ENCODE measurements at places on chromosomes 2 and 18.

- no peak for DNase-seq
Measured at GRCh38 chr2:240816584-240817495, 3.2 kb downstream of the KIF1A start.

DNA sequence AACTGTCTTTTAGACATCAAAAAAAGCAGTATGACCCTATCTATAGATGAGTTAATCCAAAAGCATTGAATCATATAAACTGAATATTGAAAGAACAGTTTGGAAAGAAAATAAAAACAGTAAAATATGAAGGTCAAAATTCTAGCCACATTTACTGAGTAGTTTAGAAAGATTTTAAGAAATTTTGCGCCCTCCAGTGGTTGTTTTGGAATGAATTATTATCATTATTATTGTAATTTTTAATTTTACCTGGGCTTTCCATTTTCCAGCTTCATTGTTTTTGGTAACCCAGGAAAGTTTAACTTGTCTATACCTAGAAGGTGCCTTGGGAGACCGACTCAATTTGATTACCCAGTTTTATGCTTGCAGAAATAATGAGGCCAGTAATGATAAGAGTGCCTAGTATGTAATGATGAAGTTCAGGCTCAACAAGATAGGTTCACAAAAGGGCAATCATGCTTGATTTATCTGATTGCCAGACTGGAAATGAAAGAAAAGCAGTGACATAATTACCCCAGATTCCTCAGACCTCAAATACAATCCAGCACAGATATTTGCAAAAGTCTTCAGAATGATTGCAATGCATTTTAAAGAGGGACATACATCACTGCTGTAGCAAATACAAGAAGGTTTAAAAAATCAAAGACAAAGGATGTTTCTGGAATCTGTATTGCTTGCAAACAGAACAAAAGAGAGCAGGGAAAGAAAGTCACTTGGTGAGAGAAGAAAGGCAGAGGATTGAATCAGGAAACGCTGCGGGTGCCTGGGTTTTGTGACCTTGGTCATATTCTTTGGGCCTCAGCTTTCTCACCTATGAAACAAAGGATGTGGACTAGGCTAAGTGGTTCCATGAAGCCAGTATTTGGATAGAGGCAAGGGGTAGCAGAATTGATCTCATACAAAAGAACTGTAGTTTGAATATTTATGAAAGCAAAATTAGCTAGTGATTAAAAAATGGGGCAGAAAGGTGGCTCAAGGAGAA lies 153.8 kb downstream of the MAP2 start:
- DNase-seq = no peak

DNA sequence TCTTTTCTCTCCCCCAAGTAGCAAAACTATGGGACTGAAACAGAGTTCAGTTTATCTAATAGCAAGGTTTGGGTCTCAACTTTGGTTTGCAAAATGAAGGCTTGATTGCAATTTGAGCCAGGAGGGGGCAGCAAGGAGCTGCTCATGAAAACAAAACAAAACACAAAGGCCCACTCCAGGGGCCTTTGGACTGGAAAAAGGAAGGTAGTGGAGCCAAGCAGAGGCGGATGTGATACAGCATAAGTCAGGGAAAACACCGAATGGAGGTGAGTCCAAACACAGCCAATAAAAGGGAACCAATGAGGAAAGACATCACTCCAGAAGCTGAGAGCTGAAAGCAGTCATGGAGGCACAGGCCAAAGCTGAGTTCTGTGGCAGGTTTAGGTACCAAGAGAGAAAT lies 799.7 kb upstream of the ACVR2A start:
- no peak for DNase-seq

- DNase-seq = no peak
Measured at GRCh38 chr18:11004294-11004693, 145.1 kb downstream of the PIEZO2 start.

- no peak for DNase-seq
Measured at GRCh38 chr2:20391951-20392699, 41.5 kb upstream of the PUM2 start.

DNA sequence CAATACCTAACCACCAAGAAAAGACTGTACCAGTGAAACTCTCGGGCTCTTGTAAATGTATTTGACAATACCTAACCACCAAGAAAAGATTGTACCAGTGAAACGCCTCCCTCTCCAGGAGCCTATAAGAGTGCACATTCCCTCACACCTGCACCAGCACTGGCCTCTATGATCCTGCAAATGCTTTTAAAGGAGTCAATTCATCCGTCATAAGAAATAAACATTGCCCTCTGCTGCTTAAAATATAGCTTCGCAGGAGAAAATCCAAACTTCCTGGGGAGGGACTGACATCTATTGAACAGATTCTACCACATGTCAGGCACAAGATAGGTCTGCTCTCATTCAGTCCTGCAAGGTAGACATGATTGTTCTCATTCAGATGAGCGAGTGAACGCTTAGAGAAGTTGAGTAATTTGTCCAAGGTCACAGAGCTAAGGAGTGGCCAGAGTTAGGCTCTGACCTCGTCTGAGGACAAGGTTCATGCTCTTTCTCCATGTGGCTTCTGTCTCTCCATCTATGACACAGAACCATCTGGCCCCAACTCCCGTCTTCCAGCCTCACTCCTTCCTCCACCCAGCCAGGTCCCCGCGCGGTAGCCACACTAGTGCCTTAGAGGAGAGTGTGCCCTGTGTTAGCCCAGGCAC lies 38.7 kb downstream of the MCFD2 start:
- peak; percentile 57 for DNase-seq

GRCh38 chr18:30328839-30329238 lies 713.7 kb downstream of the DSC3 start:
- DNase-seq = no peak

DNA sequence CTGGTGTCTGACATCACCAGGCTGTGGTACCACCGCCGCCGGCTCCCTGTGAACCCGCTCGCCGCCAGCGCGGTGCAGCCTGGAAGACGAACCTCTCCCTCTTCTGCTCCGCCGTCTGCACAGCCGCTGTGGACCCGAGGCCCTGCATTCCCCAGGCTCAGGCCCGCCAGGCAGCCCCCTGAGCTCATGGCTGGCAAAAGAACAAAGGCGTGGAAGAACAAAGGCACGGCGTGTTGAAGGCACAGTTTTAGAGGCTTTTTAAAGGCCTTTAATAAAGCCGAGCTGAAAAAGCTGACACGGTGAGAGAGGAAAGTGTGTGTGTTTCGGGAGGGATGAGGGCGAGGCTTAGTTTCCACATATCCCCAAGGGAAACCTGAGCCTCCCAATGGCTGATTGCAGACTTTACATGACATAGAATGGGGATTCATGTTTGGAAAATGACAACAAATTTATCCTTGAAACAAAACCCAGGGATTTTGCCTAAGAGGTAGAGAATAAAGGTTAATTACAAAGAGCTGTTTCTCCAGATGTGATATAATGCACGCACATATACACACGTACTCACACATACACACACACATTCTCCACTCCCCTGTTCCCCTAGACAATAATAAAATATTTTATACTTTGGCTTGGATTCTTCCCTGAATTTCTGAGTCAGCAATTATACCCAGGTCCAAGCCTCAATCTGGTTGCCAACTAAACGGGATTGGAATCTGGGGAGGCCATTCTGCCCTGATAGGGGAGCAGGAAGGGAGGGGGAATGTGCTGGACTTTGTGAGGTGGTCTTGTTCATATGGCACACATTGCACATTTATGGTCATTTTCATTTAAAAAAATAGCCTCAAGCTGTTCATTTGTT lies 39.7 kb downstream of the RFX8 start:
- no peak for DNase-seq

All from NCI-H2171 (cell line).